ENCODE measurements at places on chromosomes 5 and 9. TPM values are rescaled to one million over a fixed set of nuclear protein-coding genes. Genes with fewer than 3 reads are reported as not detected.

PLCXD3 gene
- 5.5 TPM for total RNA-seq

LHX3 gene
- total RNA-seq = not detected

GMCL2 gene
- total RNA-seq = not detected

SYK gene
- not detected for total RNA-seq

RMI1 gene
- total RNA-seq = 13.1 TPM

TPD52L3 gene
- not detected for total RNA-seq

PRDM9 gene
- total RNA-seq = not detected

PCDHA1 gene
- under 0.01 TPM for total RNA-seq

F12 gene
- 0.50 TPM for total RNA-seq

PCDHGA4 gene
- 5.2 TPM for total RNA-seq

NEUROG1 gene
- not detected for total RNA-seq

PCDHB10 gene
- 0.12 TPM for total RNA-seq

DBH gene
- total RNA-seq = not detected

IQGAP2 gene
- 2.1 TPM for total RNA-seq

LHX2 gene
- total RNA-seq = not detected

SRA1 gene
- total RNA-seq = 49.1 TPM

SLC22A4 gene
- total RNA-seq = 1.1 TPM

MPDZ gene
- 50.7 TPM for total RNA-seq

CFAP157 gene
- total RNA-seq = under 0.01 TPM

IL5 gene
- not detected for total RNA-seq

OR1J4 gene
- not detected for total RNA-seq

PRUNE2 gene
- 68.1 TPM for total RNA-seq

N4BP3 gene
- total RNA-seq = 1.1 TPM

TMEM252 gene
- total RNA-seq = not detected

SNCB gene
- 2.8 TPM for total RNA-seq

RNF180 gene
- 3.4 TPM for total RNA-seq

ADAMTS13 gene
- 2.7 TPM for total RNA-seq

NUTM2G gene
- total RNA-seq = not detected

DNM1 gene
- 20.7 TPM for total RNA-seq

PCDHA12 gene
- 0.11 TPM for total RNA-seq

FST gene
- total RNA-seq = 30.8 TPM

HTR4 gene
- total RNA-seq = not detected

ACSL6 gene
- total RNA-seq = not detected

MTMR12 gene
- 26.0 TPM for total RNA-seq

ANKRD20A1 gene
- 0.12 TPM for total RNA-seq

IFNA13 gene
- not detected for total RNA-seq

PCDHA13 gene
- under 0.01 TPM for total RNA-seq

SQSTM1 gene
- total RNA-seq = 1,425 TPM

ACOT12 gene
- total RNA-seq = 0.37 TPM

CYLC2 gene
- total RNA-seq = not detected

RIGI gene
- total RNA-seq = 8.7 TPM

C5orf47 gene
- total RNA-seq = 0.12 TPM

SLC6A7 gene
- total RNA-seq = not detected

DDX4 gene
- not detected for total RNA-seq

SLC46A2 gene
- total RNA-seq = not detected

KIF24 gene
- total RNA-seq = 5.2 TPM

PALM2AKAP2 gene
- 20.4 TPM for total RNA-seq

ARHGEF39 gene
- 0.87 TPM for total RNA-seq

APBA1 gene
- total RNA-seq = 9.2 TPM

CCL28 gene
- total RNA-seq = 1.5 TPM

PCDHB11 gene
- under 0.01 TPM for total RNA-seq

SET gene
- total RNA-seq = 611 TPM

IFNK gene
- 0.12 TPM for total RNA-seq

CD14 gene
- 0.11 TPM for total RNA-seq

PCDHB9 gene
- total RNA-seq = under 0.01 TPM

GFPT2 gene
- total RNA-seq = 24.2 TPM

SPATA31C1 gene
- not detected for total RNA-seq

IL3 gene
- total RNA-seq = not detected

OR13D1 gene
- not detected for total RNA-seq
